ENCODE measurements at places on chromosomes 7 and 10. TPM values are rescaled to one million over a fixed set of nuclear protein-coding genes. Genes with fewer than 3 reads are reported as not detected.
A peak's percentile ranks its signal among the peaks of the same experiment; 100 is the strongest.

GRCh38 chr10:29191674-29192073, 97.2 kb upstream of the LYZL1 start:
- no peak for DNase-seq

CCL26 gene
- total RNA-seq = 4.3 TPM

SPDYE6 gene
- not detected for total RNA-seq

DNA sequence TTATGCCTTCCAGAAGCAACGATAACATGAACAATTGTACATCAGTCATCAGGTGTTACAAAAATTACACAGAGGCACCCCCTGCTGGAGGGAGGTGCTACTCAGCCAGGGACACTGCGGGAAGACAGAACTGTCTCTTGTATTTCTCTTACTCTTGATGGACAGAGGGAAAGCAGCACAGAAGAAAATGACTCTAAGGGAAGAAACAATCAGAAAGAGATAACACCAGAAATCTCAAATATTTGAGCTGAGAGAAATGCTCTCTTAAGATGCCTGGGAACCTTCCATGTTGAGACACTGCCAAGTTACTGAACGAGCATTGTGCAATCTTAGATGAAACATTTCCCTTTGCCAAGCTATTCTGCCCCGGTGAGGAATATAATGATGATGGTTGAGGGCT, 227.6 kb upstream of the NPSR1 start:
- DNase-seq = no peak

DNA sequence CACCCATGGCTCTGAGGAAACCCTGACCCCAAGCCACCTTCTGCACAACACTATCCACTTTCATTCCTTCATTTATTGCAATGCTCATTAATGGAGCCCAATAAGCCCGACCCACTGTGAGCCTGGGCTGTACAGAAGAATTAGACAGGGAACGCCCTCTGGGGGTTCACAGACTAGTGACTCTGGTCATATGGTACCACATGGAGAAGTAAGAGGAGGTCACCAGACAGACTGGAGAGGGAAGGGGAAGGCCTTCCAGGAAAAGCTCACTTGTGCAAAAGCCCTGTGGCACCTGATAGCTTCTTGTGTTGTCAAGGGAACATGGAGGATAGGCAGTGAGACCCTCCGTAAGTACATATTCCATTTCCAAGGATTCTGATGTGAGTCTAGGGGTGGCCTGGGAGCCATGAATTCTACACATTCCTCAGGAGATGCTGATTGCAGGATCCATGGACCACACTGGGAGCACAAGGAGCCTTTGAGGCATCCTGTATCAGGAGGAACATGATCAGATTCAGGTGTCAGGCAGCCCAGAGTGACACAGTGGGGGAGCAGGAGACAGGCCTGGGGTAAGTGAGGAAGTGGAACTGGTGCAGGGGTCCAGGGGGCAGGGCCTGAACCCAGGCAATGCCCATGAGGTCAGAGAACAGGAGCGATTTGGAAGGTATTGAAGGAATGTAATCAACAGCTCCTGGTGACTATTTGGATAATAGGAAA, 19.9 kb downstream of the TMEM72 start:
- DNase-seq = no peak

DNA sequence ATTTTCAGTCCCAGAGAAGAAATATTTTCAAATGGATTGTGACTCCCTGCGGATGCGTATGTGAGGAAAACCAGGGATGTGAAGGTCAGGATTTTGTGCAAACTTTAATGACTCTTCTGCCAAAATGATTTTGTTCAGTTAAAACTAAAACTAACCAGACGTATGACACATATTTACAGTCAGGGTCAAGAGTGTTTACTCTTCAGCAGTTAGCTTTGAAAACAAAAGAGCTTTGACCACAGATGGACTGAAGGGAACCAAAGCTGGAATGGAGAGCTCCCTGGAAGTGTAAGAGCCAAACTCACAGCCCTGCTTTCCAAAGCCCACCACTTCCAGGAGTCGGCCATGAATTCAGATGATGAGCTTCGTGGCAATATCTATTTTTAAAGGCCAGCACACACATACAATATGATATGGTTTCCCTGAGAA, 15.5 kb downstream of the SVIL start:
- no peak for DNase-seq

FAM237B gene
- total RNA-seq = not detected

GRCh38 chr10:69472544-69472943, 21.3 kb downstream of the TSPAN15 start:
- no peak for DNase-seq

GRCh38 chr7:158031867-158032308, 555.7 kb downstream of the PTPRN2 start:
- DNase-seq = peak; percentile 36

SLC18A3 gene
- not detected for total RNA-seq

NAT16 gene
- total RNA-seq = not detected

SEMA3A gene
- total RNA-seq = 15.1 TPM

DNA sequence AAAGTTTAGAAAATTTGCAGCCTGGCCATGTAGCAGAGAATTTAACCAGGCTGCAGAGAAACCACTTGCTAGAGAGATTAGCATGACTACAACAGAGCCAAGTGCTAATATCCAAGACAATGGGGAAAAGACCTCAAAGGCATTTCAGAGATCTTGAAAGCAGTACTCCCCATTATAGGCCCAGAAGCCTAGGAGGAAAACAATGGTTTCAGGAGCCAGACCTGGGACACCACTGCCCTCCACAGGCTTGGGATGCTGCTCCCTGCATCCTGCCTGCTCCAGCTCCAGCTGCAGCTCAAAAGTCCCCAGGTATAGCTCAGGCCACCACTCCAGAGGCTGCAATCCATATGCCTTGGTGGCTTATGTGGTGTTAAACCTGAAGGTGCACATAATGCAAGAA, 101.5 kb upstream of the TMEM72 start:
- no peak for DNase-seq

KCNIP2 gene
- total RNA-seq = 18.9 TPM

IMPDH1 gene
- total RNA-seq = 49.3 TPM

DNA sequence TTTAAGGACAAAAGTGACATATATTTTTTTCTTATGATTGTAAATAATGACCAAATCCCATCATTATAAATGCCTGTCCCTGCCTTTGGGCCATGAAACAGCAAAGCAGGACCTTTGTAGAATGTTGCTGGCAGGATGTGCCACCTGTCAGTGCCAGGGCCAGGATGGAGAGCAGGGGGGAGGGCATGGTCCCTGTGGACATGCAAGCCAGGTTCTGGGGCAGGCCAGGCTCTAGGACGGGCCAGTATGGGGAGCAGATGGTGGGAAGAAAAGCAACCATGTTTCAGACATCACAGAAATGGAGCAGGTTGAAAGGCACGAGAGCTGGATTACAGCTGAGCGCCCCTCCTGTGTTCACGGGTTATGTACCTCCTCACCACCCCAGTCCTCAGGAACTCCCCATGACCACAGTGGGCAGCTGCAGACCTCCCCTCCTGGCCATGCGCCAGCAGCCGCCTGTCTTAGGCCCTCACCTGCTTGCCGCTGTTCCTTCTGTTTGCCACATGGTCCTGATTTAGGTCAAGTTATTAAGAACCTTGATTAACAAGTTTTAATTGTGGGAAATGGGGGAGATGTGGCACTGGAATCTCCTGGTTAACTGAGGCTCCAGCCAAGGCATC, 210.4 kb downstream of the PAXIP1 start:
- no peak for DNase-seq

DNA sequence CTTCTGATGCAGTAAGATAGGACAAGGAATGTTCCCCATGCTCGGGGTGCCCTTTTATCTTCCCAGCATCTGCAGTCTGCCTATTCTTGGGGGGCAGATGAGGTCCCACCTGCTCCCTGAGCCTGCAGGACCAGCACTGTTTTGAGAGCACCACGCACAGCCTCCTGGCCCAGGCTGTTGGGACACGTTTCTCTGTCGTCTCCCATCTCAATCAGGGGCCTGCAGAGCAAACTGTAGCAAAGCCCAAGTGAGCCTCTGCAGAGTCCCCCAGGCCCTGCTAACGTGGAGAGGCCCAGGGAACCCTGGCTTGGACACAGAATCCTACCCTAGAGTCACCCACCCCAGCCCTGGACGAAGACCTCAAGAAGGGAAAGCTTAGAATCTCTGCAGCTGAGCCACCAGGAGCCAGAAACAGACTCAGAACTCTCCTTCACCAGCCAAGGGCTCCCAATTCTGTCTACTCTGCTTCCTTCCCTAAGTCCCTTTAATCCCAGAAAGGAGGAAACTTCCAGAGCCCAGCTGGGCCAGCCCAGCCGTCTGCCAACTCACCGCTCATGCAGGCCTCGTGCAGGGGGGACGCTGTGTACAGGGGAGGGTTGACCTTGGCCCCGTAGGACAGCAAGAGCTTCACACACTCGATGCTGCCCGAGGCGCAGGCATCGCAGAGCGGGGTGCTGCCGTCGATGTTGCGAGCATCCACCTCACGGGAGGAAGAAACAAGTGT, 15.6 kb downstream of the ASB13 start:
- peak; percentile 55 for DNase-seq

DNA sequence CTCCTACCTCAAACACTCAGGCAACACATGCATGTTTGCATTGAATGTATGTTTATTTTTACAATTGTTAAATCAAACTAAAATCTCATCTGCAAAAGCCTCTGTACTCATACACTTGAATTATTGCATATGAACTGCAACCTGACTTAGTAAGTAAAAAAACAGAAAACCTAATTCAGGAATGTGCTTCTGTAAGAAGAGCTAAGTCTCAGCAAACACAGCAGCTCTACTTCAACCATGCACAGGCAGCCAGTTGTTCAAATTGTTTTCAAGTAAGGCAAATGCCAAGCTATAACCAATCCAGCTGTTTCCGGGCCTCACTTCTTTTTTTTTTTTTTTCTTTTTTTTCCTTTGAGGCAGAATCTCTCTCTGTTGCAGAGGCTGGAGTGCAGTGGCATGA, 93.5 kb upstream of the MALRD1 start:
- DNase-seq = no peak

- DNase-seq = no peak
These were observed 17.8 kb upstream of the CCNJ start for GRCh38 chr10:96025566-96025965.

GRCh38 chr7:26533217-26533616, 241.6 kb downstream of the SNX10 start:
- no peak for DNase-seq

DNA sequence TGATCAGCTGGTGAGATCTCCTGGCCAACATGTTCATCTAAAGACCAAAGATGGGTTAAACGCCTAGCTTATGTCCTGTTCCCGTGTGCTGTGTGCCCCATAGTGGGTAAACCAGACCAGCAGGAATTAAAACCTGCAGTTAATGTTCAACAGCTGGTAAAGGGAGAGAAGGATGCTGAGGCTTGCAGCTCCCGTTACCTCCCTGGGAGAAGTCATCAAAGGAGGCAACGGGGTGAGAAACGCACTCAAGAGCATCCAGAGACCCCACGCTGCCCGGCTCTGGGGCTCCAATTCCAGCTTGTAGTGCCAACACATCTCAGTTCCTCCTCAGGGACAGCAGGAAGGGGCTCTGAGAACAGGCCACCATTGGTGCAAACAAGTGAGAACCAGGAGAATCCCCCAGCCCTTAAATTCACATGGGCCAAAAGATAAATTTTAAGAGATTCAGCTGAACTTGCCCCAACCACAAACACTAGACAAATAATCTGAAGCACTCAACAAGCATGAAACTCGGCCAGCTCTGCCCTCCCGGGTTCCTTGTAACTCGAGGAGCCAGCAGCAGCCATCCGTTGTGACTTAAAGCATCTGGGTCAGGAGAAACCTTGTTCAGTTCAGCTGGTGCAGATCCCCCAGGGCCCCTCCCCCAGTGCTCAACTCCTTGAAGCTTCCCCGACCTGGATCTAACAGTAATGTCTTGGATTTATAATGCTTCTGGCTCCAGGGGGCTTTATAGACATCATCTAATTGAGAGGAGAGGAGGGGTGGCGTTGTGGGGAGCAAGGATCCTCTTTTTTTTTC, 29.4 kb downstream of the FAM241B start:
- no peak for DNase-seq

NPSR1 gene
- not detected for total RNA-seq

DNA sequence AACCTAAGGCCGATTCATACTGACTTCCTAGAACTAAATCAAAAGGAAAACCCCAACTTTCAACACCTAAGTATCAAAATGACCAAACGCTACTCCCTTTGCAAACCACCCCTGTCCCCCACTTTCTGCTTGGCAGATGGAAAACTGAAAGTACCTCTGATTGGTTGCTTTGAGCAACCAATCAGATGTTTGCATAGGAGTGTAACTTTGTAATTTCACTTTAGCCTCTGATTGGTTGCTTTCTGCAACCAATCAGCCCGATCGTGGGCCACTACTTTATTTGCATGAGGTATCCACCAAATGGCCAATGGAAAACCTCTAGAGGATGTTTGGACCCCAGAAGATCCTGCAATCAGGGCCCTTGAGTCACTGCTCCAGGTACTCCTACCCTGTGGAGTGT, 12.3 kb upstream of the SNX10 start:
- no peak for DNase-seq

SRRM3 gene
- 2.9 TPM for total RNA-seq

PIK3AP1 gene
- 13.8 TPM for total RNA-seq

DNA sequence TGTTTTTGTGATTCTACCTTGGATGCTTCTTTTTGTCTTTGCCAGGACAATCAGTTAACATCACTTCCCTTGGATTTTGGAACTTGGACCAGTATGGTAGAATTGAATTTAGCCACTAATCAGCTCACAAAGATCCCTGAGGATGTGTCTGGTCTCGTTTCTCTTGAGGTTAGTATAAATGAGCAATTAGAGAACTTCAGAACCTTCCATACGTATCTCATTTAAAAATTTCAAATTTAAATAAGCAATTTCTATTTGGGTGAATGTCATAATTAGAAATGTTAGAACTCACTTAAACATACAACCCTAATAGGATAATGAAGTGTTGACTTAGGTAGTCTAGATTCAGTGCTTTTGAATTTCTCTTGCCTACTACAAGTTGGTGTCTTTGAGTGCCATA, 69.3 kb upstream of the ADRA2A start:
- no peak for DNase-seq

GRCh38 chr10:90133606-90134005, 432.2 kb downstream of the KIF20B start:
- DNase-seq = no peak
